CD8-positive, alpha-beta memory T cell (primary cell): ENCODE measurements at places on chromosomes 1 and 21. TPM values are rescaled to one million over a fixed set of nuclear protein-coding genes. Genes with fewer than 3 reads are reported as not detected.

DNA sequence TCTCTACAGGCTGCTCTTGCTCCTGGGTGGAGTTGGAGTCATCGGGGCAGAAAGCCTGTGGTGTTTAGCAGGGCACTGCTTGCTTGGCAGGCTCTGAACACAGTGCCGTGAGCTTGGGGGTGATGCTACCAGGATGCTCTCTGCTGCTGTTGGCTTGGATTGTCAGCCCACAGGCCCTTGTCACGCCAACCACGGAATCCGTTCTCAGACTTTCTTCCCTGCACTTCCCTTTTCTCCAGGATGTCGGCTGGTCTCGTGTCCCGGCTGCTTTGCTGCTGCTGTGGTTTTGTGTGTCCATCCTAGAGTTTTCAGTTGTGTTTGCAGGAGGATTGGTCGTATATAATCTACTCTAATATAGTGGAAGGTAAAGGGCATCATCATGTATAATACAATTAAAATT lies 44.4 kb upstream of the TTC34 start:
- no peak for DNase-seq

- DNase-seq = no peak
Measured at GRCh38 chr21:34260277-34261008, 103.4 kb upstream of the KCNE2 start.

DNA sequence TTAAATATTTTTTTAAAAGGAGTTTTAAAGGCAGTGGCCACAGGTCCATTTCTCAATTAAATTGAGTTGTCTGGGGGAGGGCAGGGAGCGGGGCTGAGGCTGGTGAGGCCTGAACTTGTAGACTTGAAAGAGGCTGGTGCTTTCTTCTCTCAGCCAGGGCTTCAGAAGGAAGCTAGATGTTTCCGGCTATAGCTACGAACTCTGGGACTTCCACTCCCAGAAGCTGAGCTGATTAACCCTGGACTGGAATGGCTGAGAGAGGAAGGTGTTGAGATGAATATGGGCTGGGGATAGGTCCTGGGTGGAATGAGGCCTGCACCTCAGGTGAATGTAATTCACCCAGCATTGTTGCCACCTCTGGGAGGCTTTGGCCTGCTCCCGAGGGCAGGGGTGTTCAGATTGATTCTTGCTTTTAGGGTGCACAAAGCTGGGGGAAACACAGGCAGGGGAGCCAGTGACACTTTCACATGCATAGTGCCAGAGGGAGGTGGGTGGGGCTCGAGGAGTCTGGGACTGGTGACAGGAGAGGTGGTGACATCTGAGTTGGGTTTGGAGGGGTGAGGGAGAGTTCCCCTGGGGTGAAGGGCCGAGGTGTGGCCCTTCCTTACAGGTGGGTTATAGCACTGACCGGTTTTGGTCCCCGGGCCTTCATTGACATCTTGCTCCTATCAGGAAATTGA lies 18.2 kb downstream of the LDLRAP1 start:
- DNase-seq = peak; percentile 29

GRCh38 chr1:202263628-202264027 lies 70.0 kb downstream of the LGR6 start:
- DNase-seq = no peak

GRCh38 chr1:58841455-58841854 lies 57.6 kb upstream of the JUN start:
- DNase-seq = no peak

The HCRTR1 gene
- total RNA-seq = not detected

The LRRC71 gene
- total RNA-seq = not detected
